ENCODE measurements at places on chromosomes 4 and X.

DNA sequence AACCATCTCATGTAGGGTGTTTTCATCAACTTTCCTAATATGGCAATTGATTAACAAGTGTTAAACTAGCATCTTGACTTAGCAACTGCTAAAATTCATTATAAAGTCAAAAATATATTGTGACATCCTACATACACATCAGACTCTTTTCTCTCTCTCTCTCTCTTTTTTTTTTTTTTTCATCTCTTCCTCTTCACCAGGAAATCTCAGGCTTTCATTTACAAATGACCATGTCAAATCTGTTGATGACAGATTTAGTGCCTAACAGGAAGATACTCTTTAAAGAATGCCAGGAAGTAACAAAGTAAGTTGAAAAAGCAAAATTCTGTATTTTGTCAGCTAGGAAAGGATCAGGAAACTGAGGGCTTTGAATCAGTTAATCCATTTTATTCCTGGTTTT, 365.5 kb downstream of the PCDH7 start:
- no peak for DNase-seq

DNA sequence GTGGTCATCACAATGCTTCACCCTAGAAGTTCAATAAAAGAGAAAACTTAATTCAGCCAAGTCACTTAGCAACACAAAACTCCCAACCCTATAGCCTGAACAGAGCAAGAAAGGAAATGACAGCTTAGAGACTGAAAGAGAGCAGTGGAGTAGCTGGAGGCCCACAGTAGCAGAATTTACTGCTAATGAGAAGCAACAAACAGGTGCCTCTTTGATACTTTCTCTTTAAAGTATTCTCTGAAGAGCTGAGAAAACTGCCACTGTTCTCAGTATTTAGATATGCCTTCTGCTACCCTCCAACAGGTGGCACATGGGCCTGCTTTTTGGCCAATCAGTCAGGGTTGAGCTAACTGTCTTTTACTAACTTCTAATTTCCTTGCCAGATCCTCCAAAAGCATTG, 240.0 kb downstream of the GPC3 start:
- DNase-seq = no peak

GRCh38 chr4:114642173-114642780, 43.7 kb downstream of the UGT8 start:
- no peak for DNase-seq

DNA sequence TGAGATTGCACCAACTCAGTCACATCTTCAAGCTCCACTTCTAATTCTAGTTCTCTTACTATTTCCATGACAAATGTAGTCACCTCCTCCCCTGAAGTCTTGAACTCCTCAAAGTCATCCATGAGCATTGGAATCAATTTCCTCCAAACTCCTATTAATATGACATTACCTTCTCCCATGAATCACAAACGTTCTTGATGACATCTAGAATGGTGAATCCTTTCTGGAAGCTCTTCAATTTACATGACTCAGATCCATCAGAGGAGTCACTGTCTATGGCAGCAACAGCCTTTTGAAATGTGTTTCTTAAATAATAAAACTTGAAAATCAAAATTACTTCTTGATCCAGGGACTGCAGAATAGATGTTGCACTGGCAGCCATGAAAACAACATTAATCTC, 34.5 kb downstream of the GALNTL6 start:
- no peak for DNase-seq
